ENCODE measurements at places on chromosomes 4 and X. TPM values are rescaled to one million over a fixed set of nuclear protein-coding genes. Genes with fewer than 3 reads are reported as not detected.
A peak's percentile ranks its signal among the peaks of the same experiment; 100 is the strongest.

DNA sequence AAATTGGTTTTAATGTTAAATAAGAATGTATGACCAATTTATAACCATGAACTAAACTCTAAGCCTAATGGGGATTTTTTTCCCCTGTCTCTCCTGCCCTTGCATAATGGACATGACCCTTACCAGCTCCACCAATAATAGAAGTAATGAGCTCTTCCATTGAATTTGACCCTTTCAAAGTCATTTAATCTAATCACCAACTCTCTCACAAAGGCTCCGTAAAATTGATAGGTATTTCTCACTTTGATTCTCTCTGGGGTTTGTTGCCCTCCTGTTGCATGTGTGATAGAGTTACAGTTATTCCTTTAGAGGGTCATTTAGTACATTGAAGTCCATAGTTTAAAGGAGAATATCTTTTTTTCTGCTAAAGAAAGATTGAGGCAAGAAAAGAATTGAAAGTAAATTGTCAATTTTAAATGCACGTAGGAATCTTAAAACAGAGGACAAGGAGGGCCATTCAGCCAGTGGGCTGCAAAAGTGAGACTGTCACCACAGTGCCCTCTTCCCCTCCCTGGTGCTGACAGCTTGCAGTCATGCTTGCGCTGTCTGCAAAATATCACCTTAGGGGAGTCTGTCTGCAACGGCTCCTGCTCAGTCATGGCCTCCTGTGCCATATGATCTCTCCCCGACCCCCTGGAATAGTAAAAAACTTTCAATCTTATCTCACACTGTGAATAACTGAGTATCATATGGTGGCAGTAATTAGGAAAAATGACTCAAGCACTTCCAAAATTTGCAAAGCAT, 307.5 kb upstream of the GNPDA2 start:
- H3K4me3 ChIP-seq: no peak overlapping the region
- DNase-seq: no peak
- H3K36me3 ChIP-seq: no peaks in the 10 kb centered on the region

Gene TMPRSS11E
- not detected for total RNA-seq

DNA sequence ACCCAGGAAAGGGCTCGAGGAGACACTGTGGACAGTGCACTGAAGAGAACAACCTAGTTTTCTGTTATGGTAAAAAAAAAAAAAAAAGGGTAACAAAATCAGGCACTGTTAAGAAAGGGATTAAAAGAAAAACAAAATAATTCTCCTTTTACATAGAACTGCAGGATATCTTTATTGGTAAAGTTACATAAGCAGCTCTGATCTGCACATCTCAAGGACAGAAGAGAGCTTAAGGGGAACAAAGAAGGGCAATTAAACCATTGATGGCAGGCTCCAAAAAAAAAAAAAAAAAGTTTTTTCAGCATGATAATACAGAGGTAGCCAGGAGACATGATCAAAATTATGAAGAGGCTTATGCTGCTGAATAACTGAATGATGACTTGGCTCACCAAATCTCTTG, 85.0 kb downstream of the HDAC8 start:
- H3K27me3 ChIP-seq: no peaks in the 10 kb centered on the region
- H3K4me1 ChIP-seq: no peaks in the 10 kb centered on the region
- no peak for DNase-seq
- H3K4me3 ChIP-seq: no peak overlapping the region
- H3K27ac ChIP-seq: no peak overlapping the region

- no peak overlapping the region for H3K4me3 ChIP-seq
- H3K27me3 ChIP-seq: no peaks in the 10 kb centered on the region
- H3K27ac ChIP-seq: no peak overlapping the region
- H3K4me1 ChIP-seq: no peaks in the 10 kb centered on the region
- H3K36me3 ChIP-seq: no peaks in the 10 kb centered on the region
Observed at GRCh38 chrX:17519358-17519757, 144.4 kb downstream of the NHS start.

DNA sequence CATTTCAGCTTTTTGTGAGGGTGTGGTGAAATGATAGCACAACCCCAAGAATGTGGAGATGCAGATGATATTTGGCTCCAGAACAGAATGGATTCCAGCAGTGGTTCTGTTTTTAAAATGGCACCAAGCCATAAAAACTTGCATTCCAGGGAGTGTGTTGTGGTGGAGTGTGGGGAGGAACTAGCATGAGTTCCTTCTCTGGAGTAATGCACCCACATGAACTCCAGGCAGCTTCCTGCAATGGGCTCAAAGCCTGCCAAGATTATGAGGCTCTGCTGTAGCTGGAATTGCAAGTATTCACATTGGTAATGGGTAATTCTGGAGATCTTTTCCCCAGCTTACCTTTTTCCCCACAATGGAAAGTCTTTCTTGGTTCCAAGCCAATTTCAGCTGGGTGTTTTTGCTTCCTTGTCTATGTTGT, 161.4 kb downstream of the RAB28 start:
- H3K4me1 ChIP-seq: no peaks in the 10 kb centered on the region
- H3K4me3 ChIP-seq: no peak overlapping the region
- H3K36me3 ChIP-seq: no peaks in the 10 kb centered on the region
- H3K27ac ChIP-seq: no peak overlapping the region
- DNase-seq: no peak

Gene NWD2
- total RNA-seq: not detected

Gene LIN54
- total RNA-seq: 20.1 TPM

Gene OTC
- total RNA-seq: not detected

GRCh38 chrX:132375941-132376340, 112.9 kb downstream of the MBNL3 start:
- no peaks in the 10 kb centered on the region for H3K36me3 ChIP-seq
- no peak for DNase-seq
- no peaks in the 10 kb centered on the region for H3K4me1 ChIP-seq
- H3K27ac ChIP-seq: no peak overlapping the region
- H3K4me3 ChIP-seq: no peak overlapping the region

Gene C4orf51
- total RNA-seq: not detected

Gene FRMPD4
- not detected for total RNA-seq

GRCh38 chr4:8419222-8420041, 21.1 kb downstream of the ACOX3 start:
- no peaks in the 10 kb centered on the region for H3K27me3 ChIP-seq
- peak; percentile 60 for DNase-seq
- H3K4me1 ChIP-seq: peaks cover 3% of the 10 kb centered on the region
- H3K36me3 ChIP-seq: peaks cover 9% of the 10 kb centered on the region
- H3K4me3 ChIP-seq: no peak overlapping the region

Gene STOX2
- total RNA-seq: not detected

DNA sequence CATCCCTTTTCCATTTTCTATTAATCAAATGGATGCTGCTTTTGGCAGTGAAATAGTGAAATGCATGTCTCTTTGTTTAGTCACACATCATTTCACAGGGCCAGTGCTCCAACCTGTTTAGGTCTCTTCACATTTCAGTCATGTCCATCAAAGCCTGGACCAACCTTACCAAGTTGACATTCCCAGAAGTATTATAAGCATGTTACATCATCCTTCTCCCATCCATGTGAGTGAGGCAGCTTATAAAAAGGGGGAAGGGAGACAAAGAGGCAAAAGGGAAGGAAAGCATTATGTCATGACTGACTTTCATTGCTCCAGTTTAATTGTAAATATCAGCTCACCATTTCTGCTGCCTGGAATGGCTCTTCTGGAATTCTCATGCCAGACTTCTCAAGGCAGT, 94.4 kb downstream of the NWD2 start:
- H3K27ac ChIP-seq: no peak overlapping the region
- no peak overlapping the region for H3K4me3 ChIP-seq
- H3K36me3 ChIP-seq: no peaks in the 10 kb centered on the region
- no peaks in the 10 kb centered on the region for H3K27me3 ChIP-seq
- no peaks in the 10 kb centered on the region for H3K4me1 ChIP-seq

Gene EDNRA
- total RNA-seq: not detected

Gene MAP3K15
- total RNA-seq: not detected

GRCh38 chr4:52823702-52824092, 38.4 kb upstream of the RASL11B start:
- H3K36me3 ChIP-seq: no peaks in the 10 kb centered on the region
- no peak overlapping the region for H3K4me3 ChIP-seq
- no peaks in the 10 kb centered on the region for H3K27me3 ChIP-seq
- H3K4me1 ChIP-seq: no peaks in the 10 kb centered on the region

DNA sequence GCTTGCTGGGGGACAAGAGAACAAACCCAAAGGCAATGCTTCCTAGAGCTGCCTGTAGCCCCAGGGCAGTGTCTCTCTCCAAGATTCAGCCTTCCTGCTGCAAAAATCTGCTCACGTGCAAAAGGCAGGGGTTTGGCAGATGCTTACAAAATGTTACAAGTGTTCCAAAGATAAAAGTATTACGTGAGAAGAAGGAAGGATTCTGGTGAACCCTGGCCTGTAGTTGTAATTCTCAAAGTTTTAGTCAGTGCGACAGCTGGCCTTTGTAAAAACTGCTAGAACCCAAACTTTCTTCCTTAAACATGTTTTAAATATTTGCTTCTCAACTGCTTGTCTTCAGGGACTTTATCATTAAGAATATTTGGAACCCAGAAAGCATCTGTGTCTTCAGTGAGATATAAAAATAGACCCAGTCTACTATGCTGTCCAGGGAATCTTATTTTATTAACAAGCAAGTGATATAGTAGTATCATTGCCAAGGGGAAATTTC, 232.3 kb downstream of the FRMPD4 start:
- H3K27ac ChIP-seq: no peak overlapping the region
- no peak for DNase-seq
- H3K4me1 ChIP-seq: no peaks in the 10 kb centered on the region
- no peak overlapping the region for H3K4me3 ChIP-seq

Gene TACC3
- 23.4 TPM for total RNA-seq

Gene HSD17B13
- total RNA-seq: 0.73 TPM

GRCh38 chrX:13389501-13389900, 69.6 kb upstream of the ATXN3L start:
- H3K4me3 ChIP-seq: no peak overlapping the region
- H3K27ac ChIP-seq: no peak overlapping the region
- H3K36me3 ChIP-seq: no peaks in the 10 kb centered on the region
- H3K4me1 ChIP-seq: no peaks in the 10 kb centered on the region

GRCh38 chr4:173527103-173527891, 2.7 kb downstream of the HAND2 start:
- peaks cover 20% of the 10 kb centered on the region for H3K4me1 ChIP-seq
- H3K27ac ChIP-seq: no peak overlapping the region
- H3K4me3 ChIP-seq: no peak overlapping the region

Gene GPR173
- not detected for total RNA-seq

- H3K4me3 ChIP-seq: no peak within 1 kb of the TSS
- no peaks in the 10 kb centered on the region for H3K36me3 ChIP-seq
- H3K27ac ChIP-seq: no peak within 1 kb of the TSS
- H3K4me1 ChIP-seq: no peaks in the 10 kb centered on the region
- no peak for DNase-seq
- no peaks in the 10 kb centered on the region for H3K27me3 ChIP-seq
Observed at GRCh38 chrX:106903291-106903824, at the start of gene RIPPLY1. Gene RIPPLY1, minus strand, starts transcription at chrX:106903341. Its CDS starts 54 bp downstream, at chrX:106903287.

Gene GALNT7
- 15.6 TPM for total RNA-seq

DNA sequence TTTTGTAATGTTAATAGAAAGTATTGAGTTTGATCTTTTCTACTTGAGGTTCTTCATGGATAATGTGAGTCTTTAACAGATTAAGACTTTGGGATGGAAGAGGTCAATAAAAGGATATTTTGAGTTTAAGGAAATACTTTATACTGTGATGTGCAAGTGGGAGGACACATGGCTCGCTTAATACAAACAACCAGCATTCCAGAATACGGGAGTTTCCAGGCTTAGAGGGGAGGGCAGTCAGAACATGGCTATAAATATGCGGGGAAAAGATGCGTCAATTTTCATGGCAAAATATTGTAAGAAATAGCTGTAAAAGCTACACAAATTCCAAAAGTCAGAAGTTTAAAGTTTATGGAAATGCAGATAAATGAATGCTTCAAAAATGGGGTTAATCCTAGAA, 192.3 kb downstream of the AASDH start:
- no peak for DNase-seq
- no peak overlapping the region for H3K4me3 ChIP-seq
- no peaks in the 10 kb centered on the region for H3K4me1 ChIP-seq
- H3K36me3 ChIP-seq: no peaks in the 10 kb centered on the region
- no peak overlapping the region for H3K27ac ChIP-seq

GRCh38 chr4:20253735-20254409, 2.2 kb downstream of the SLIT2 start:
- DNase-seq: no peak
- H3K4me3 ChIP-seq: no peak overlapping the region
- no peaks in the 10 kb centered on the region for H3K36me3 ChIP-seq
- no peak overlapping the region for H3K27ac ChIP-seq
- H3K4me1 ChIP-seq: peaks cover 8% of the 10 kb centered on the region

- H3K27ac ChIP-seq: no peak overlapping the region
- no peaks in the 10 kb centered on the region for H3K27me3 ChIP-seq
- DNase-seq: no peak
- no peak overlapping the region for H3K4me3 ChIP-seq
Observed at GRCh38 chrX:109393859-109394258, 88.0 kb downstream of the GUCY2F start.

GRCh38 chr4:55397520-55398321, 2.0 kb downstream of the TMEM165 start:
- H3K27ac ChIP-seq: no peak overlapping the region
- H3K36me3 ChIP-seq: peaks cover 4% of the 10 kb centered on the region
- H3K27me3 ChIP-seq: no peaks in the 10 kb centered on the region

Gene AMTN
- not detected for total RNA-seq

Gene CCDC110
- not detected for total RNA-seq

- no peak overlapping the region for H3K27ac ChIP-seq
- H3K27me3 ChIP-seq: no peaks in the 10 kb centered on the region
- no peaks in the 10 kb centered on the region for H3K36me3 ChIP-seq
- H3K4me3 ChIP-seq: no peak overlapping the region
- no peak for DNase-seq
- no peaks in the 10 kb centered on the region for H3K4me1 ChIP-seq
Observed at GRCh38 chr4:67288964-67289363, 256.3 kb downstream of the CENPC start.

GRCh38 chr4:52367282-52367830, 291.7 kb downstream of the USP46 start:
- H3K4me1 ChIP-seq: no peaks in the 10 kb centered on the region
- no peaks in the 10 kb centered on the region for H3K36me3 ChIP-seq
- H3K4me3 ChIP-seq: no peak overlapping the region
- no peaks in the 10 kb centered on the region for H3K27me3 ChIP-seq

DNA sequence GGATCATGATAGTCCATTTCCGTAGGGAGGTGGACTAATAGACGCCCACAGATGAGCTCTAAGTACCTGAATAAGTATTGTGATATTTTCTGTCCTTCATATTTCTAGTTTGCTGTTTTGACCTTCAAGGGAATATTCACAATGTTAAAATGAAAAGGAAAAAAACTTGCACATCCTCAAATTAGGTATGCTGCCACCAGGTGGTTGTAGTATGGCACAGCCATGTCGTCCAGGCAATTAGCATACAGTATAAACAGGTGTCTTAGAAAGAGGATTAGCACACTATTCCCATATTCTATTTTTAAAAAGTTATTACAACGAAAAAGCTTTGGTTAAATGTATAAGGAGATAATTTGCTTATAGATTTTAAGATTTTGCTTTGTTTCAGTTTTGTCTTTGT, 802.0 kb downstream of the RPA4 start:
- no peaks in the 10 kb centered on the region for H3K27me3 ChIP-seq
- no peak overlapping the region for H3K27ac ChIP-seq
- no peaks in the 10 kb centered on the region for H3K4me1 ChIP-seq
- peak; percentile 28 for DNase-seq
- H3K4me3 ChIP-seq: no peak overlapping the region
- no peaks in the 10 kb centered on the region for H3K36me3 ChIP-seq
